Esophagus mucosa (tissue), 1 donor: ENCODE measurements at places on chromosomes 2 and 18. TPM values are rescaled to one million over a fixed set of nuclear protein-coding genes. Genes with fewer than 3 reads are reported as not detected.

- ATAC-seq, result no peak
Measured at GRCh38 chr2:11933854-11934253, 187.4 kb downstream of the LPIN1 start.

Gene IHH
- total RNA-seq, result 0.08 TPM

Gene DAPL1
- total RNA-seq, result 179 TPM

- ATAC-seq, result peak; percentile 69
Measured at GRCh38 chr2:191152482-191153240, 1.9 kb upstream of the STAT4 start.

- ATAC-seq, result no peak
Measured at GRCh38 chr2:169512525-169512924, 3.0 kb downstream of the KLHL41 start.

DNA sequence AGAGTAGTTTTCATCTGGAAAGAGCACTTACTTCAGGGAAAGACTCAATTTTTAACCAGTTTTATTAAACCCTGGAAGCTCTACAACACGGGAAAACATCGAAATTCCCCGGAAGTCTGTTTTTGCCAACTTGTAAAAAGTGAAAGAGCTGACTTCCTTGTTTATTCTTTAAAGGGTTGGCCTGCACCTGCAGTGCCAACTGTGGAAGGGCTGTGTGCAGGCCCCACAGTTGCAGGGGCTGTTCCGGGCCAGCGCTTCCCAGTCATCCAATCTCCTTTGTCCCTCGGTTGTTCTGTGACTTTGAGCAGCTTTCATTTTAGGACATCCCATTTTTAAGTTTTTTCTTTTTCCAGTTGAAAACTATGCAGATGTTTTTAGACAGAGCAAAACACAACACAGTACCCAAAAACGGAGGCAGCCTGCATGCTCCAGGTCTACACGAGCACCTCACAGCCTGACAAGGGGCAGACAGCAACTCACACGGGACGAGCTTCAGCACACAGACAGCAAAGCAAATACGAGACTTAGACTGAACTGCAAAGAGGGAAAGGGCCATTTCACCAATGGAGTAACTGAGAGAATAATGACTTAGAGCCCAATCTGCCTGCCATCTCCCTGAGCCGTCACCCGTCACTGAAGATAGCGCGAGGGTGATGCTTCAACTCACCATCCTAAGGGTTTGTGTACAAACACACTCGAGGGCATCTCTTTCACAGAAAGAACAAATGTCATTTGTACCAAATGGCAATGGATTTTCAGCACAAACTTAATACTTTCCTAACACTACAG, 70.6 kb downstream of the EMILIN2 start:
- ATAC-seq, result no peak

DNA sequence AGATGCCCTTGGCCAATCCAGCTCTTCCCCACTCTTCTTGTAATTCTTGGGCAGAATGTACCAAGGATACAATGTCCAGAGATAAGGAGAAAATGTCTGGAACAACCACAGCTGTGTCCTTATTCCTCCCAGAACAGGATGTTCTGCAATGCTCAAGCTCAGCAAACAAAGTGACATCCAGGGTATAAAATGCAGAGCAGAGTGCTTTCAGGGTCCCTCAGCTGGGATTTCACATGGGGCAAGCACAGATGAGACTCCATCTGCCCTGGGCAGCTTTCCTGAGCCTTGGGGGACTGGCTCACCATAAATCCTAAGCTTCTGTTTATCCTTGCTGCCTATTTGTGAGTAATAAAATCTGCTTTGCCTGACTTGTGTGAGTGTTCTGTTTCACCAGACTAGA, 127.4 kb downstream of the VAPA start:
- no peak for ATAC-seq

DNA sequence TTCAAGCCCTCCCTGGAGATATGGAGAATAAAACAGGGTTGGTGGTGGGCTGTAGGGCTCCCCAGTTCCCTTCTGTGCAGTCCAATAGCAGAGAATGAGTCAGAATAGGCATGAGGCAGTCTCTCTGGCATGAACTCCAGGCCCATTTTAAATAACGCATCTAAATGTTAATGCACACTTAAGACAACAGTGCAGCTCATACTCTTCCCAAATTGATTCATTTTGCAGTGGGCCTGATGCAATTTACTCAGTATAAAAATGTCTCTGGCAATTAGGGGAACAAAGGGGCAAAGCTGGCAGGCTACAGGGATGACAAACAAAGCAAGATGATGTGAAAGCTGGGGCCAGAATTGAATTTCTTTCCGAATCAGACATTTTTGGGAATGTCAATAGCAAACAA, 402.8 kb downstream of the CLIP4 start:
- ATAC-seq, result no peak
